HAP-1 (cell line): ENCODE measurements at places on chromosomes 11 and 22.

- no peak for DNase-seq
These were observed 6.9 kb downstream of the RAB3IL1 start for GRCh38 chr11:61910187-61911127.

- DNase-seq, result no peak
These were observed 15.3 kb upstream of the CD82 start for GRCh38 chr11:44550123-44550522.

- no peak for DNase-seq
These were observed 14.2 kb downstream of the UCP2 start for GRCh38 chr11:73968356-73968966.

DNA sequence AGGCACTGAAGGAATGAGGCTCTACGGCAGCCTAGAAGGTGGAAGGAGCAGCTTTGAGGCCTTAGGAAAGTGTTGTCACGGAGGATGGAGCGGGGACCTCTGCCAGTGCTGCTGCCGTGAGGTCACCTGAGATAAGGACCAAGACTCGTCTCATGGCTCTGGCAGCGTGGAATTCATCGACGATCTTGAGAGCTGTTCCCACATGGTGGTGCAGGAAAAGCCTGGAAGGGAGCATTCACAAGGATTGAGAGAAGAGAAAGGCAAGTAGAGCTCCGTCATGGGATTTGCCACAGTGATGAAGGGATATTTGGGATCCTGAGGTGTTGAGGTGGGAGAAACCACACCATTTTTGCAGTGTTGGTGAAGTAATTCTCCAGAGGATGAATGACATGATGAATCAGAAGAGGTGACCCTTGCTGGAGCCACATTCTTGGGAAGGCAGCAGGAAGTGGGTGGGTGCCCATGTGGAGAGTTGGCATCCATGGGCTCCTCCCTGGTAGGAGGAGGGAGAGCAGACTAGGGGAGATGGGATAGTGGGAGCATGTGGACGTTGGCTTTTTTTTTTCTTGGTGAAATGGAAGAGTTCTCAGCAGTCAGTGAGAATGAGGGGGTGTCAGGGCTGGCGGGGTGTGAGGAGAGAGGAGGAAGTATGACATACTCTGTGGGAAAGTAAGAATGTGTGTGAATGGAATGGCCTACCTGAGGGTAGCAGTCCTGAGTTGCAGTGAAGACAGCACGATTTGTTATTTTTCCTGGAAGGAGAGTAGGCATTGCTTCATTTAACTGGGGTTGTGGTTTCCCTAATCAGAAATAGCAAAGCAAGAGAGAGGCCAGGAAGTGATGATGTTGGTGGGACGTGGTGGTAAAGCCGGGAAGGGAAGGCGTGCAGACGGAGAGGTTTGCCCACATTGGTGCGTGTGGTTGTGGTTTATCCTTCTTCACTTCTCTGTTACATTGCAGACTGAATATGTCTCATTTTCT lies 11.1 kb downstream of the PPP6R3 start:
- DNase-seq, result no peak

- DNase-seq, result no peak
These were observed 393.6 kb downstream of the KCNA4 start for GRCh38 chr11:29623144-29623722.

- no peak for DNase-seq
These were observed 84.6 kb downstream of the C22orf31 start for GRCh38 chr22:28977060-28977459.

DNA sequence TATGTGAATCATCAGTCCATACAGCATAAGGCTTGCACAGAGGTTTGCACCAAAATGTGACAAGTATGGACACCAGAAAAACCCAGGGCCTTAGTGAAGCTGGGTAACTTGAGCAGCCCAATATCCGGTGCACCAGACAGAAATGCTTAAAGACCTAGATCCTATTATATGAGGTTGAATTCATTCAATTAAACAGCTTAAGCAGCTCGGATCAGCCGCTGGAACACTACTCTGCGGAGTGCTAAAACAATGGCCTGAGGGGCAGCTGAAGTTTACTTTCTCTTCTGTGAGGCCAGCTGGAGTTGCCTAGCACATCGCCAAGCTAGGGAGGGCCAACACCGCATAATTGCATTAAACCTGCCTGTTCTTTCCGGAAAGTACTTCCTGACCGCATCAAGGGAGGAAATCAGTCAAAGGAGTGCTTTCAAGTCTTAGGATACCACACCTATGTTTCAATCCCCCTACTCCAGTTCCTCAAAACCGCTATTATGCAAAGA lies 17.0 kb upstream of the FAM181B start:
- peak; percentile 35 for DNase-seq
